ENCODE measurements at places on chromosomes 5 and 9. TPM values are rescaled to one million over a fixed set of nuclear protein-coding genes. Genes with fewer than 3 reads are reported as not detected.

- DNase-seq, result no peak
Measured at GRCh38 chr5:71816307-71816706, 97.2 kb downstream of the CARTPT start.

- peak; percentile 36 for DNase-seq
Measured at GRCh38 chr5:64612344-64612961, 77.8 kb upstream of the SHISAL2B start.

- no peak for DNase-seq
Measured at GRCh38 chr5:124457101-124457500, 289.3 kb downstream of the ZNF608 start.

DNA sequence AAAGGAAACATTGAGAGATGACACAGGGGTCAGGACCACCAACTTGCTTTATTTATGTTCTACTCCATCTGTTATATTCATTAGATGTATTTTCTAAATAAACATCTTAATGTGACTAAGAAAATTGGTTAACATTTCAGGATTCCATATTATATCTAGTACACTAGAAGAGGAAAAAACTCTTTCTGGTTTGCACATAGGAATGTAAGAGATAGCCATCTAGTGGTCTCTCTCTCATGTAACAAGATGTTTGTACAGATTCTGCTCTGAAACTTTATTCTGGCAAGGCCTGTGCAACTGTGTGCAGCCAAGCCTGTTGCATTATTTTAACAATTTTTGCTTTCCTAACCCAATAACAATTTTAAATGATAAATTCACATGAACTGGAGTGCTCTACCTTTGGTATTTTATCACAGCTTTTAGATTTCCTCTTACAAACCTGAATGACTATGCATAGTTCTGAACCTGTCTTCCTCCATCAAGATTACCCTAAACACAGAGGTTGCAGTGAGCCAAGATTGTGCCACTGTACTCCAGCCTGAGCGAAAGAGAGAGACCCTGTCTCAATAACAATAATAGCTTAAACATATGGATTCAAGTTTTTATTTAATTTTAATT, 148.2 kb downstream of the GIN1 start:
- DNase-seq, result no peak

- no peak for DNase-seq
Measured at GRCh38 chr5:131615957-131616356, 19.1 kb downstream of the RAPGEF6 start.

DNA sequence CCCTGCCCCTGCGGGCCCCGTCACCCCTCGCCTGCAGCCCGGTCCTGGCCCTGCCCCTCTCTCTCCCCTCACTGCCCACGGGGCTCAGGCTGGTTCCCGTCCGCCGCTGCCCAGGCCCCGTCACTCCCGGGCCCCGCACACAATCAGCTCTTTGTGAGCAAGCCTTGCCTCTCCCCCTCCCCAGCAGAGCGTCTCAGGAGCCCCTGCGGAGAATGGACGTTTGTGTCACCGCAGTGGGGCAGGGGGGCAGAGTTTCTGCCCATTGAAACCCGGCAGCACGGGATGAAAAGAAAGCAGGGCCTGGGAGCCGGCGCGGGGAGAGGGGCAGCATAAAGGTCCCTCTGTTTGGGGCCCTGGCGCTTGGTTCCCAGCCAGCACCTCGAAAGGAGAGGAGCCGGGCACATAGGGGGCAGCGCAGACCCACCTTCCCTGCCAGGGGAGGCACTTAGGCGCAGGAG, 13.5 kb upstream of the NUP214 start:
- DNase-seq, result no peak

DNA sequence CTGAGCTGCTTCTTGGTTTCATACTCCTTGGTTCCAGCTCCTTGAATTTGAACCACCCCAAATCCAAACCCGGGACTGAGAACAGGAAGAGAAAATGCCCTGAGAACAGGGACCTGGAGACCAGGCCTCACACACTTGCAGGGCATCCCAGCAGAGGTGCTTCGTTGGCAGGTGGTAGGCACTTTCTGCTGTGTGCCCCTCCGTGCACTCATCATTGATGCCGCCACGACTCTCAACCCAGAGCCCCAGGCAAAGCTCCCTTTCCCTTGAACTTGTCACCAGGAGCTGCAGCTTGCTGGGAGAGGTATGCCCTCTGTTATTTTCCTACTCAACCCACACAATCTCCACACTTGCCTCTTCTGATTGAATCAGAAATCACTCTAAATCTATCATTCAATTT, 217.8 kb upstream of the IRX1 start:
- no peak for DNase-seq

- DNase-seq, result no peak
Measured at GRCh38 chr5:170251462-170251861, 18.7 kb downstream of the C5orf58 start.

GRCh38 chr5:40436535-40437237, 243.0 kb upstream of the PTGER4 start:
- DNase-seq, result no peak

- DNase-seq, result peak; percentile 59
Measured at GRCh38 chr9:101462558-101462957, 27.0 kb upstream of the ALDOB start.

DNA sequence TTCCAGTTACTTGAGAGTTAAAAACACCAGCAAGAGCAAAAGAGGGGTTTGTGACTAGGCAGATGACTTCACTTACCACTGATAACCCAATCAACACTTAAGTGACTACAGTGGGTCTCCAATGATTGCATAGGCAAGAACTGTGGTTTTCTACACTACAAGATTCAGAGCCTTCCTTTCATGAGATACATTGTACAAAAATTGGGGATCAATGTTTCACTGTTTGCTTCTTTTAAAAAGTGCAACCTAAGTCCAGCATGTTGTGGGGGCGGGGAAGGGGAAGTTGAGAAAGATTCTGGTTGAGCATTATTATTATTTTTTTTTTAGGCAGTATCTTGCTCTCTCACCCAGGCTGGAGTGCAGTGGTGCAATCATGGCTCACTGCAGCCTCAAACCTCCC, 3.6 kb downstream of the IQGAP2 start:
- no peak for DNase-seq

DNA sequence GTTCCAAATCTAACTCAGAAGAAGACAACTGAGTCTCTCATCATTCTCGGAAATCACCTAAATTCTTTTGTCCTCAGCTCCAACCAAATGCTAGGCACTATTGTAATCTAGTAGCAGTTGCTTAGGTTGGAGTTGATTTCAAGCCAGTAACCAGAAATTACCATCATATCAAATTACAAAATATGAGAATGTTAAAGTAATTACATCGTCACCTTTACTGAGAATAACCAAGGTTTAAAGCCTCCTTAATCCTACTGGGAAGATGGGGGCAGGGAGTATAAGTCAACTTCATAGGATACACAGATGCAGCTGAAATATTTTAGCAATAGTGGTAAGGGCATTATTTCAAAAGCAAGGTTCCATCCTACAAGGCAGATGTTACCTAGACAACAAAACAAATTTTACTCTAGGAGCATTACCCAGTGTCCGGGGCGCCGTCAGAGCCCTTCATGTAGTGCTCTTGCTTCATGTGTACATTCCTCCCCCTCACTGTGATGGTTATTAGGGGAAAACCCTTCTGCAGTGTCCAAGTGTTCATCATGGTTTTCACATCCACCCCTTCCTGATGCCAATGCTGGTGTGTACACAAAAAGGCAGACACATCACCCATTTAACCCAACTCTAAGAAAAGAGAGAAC, 19.5 kb downstream of the ERAP1 start:
- DNase-seq, result no peak

- DNase-seq, result no peak
Measured at GRCh38 chr5:81209869-81210493, 23.1 kb upstream of the CKMT2 start.

- no peak for DNase-seq
Measured at GRCh38 chr9:87300915-87301314, 196.8 kb upstream of the DAPK1 start.

GRCh38 chr5:132385326-132386105, 16.0 kb downstream of the SLC22A5 start:
- no peak for DNase-seq

- peak; percentile 61 for DNase-seq
Measured at GRCh38 chr5:172453986-172454357, 353 bp downstream of the SH3PXD2B start.

- DNase-seq, result no peak
Measured at GRCh38 chr5:174998131-174998730, 273.8 kb downstream of the MSX2 start.

DNA sequence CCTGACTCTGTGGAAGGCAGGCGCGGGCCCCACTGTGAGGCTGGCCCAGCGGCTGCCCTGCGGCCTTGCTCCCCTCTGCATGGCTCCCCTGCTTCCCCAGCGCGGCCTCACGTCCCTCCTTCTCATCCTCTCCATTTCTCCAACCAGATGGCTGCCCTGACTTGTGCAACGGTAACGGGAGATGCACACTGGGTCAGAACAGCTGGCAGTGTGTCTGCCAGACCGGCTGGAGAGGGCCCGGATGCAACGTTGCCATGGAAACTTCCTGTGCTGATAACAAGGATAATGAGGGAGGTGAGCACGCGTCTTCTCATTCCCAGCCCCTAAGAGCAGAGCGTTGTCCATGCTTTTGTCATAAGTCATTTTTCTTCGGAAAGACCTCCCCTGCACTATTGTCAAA, 129.0 kb upstream of the WWC1 start:
- no peak for DNase-seq

DNA sequence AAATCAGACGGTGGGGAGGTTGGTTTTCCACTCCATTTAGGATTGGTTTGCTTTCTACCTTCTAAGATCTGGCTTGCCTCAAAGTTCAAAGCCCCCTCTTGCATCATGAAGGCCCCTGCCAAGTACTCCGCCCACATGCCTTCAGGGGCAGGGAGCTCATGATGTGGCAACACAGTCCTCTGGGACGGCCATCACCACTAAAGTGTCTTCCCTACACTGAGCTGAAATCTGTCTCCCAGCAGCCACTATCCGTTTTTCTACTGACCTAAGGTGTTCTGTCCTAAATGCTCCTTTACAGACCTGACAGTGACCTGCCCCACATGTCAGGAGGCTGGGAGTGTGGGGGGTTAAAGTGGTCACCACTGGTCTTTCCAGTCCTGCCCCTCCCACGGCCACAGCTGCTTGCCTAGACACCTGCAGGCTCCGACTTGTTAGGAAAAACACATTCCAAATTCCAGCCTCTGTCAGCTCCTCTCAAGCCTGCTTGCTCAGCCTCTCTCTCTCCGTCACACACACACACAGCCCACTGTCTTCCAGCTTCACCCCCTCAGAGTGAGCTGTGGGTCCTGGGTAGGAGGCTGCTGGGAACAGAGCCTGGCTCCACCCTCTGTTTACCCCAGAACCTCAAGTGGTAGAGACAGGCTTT, 44.9 kb downstream of the SHB start:
- peak; percentile 43 for DNase-seq

DNA sequence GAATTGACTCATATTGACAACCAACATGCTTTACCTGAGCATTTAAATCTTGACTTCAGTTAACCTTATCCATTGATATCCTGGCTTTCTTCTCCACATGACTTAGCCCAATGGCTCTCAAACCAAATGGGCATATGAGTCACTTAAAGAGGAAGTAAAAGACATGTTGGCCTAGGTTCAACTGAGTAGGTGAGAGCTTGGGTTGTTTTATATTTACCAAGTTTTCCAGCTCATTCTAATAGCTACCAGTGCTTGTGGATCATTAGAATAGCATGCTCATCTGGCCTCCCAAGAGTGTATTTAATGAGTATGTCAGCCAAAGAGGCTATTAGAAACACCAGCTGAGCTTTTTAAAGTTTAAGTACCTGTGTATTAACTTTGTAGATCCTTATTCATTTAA, 1049.0 kb downstream of the PTPRD start:
- no peak for DNase-seq

GRCh38 chr9:136339173-136339957, 12.0 kb downstream of the GPSM1 start:
- peak; percentile 78 for DNase-seq

- peak; percentile 68 for DNase-seq
Measured at GRCh38 chr5:126122942-126123341, 300.3 kb upstream of the GRAMD2B start.

GRCh38 chr9:35675732-35676392, 2.1 kb downstream of the CA9 start:
- DNase-seq, result peak; percentile 93

GRCh38 chr9:94139672-94140417, 55.6 kb downstream of the PTPDC1 start:
- DNase-seq, result no peak

GRCh38 chr5:72160959-72161358, 53.7 kb downstream of the MAP1B start:
- DNase-seq, result no peak

- DNase-seq, result peak; percentile 41
Measured at GRCh38 chr9:20624201-20625002, 2.1 kb upstream of the MLLT3 start.

DNA sequence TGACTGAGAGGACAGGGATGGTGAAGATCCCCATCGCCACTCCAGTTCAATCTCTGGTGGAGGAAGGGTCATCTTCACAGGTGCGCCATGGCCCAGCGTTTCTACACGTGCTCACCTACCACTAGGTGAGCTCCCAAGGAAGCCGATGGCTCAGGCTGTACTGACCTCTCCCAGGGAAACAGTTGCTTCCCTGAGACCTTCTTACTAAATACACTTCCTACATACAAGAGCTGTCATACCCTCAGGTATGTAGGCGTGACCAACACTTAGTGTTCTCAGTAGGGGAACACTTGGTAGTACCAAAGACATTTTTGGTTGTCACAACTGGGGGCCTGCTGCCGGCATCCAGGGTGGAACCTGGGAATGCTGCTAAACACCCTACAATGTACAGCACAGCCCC, 75.2 kb downstream of the TENT4A start:
- no peak for DNase-seq

- no peak for DNase-seq
Measured at GRCh38 chr9:127977009-127977883, 3.5 kb downstream of the EEIG1 start.

- DNase-seq, result no peak
Measured at GRCh38 chr9:127313042-127313560, 48.5 kb downstream of the GARNL3 start.

DNA sequence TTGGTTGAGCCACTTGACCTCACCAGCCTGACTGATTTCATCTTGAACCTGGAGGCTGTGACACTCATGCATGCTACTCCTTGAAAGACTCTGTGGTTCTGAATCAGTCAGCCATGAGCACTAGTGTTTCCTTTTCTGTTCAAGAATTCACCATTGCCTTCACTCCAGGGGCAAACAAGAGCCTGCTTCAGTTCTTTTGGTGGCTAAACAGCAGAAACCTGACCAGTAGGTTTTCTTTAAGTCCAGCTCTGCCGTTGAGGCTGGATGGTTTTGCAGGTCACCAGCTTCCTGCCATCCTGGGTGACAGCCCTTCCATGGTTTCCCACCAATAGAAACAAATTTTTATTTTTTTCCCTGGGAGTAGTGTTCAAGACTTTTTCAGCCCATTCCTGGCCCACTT, 10.0 kb downstream of the NTRK2 start:
- DNase-seq, result no peak

SLC25A2 gene
- total RNA-seq, result not detected

GLRA1 gene
- not detected for total RNA-seq

MEIKIN gene
- not detected for total RNA-seq

CDC20B gene
- total RNA-seq, result 0.18 TPM

TMC1 gene
- 2.5 TPM for total RNA-seq

PCDHB3 gene
- 2.3 TPM for total RNA-seq

PPIC gene
- 11.9 TPM for total RNA-seq

PCDHB1 gene
- 0.11 TPM for total RNA-seq

PNPLA7 gene
- 1.6 TPM for total RNA-seq

PFN3 gene
- not detected for total RNA-seq

FCN1 gene
- total RNA-seq, result not detected

CFAP77 gene
- 0.72 TPM for total RNA-seq

SNCB gene
- 3.5 TPM for total RNA-seq

EQTN gene
- total RNA-seq, result not detected

PIP5KL1 gene
- total RNA-seq, result 11.6 TPM

PRR7 gene
- 10.2 TPM for total RNA-seq

GABRA1 gene
- total RNA-seq, result not detected

ACER2 gene
- 8.9 TPM for total RNA-seq
